ENCODE measurements at places on chromosomes 12 and 14.

- DNase-seq = no peak
Observed at GRCh38 chr12:109487181-109488050, 10.0 kb downstream of the UBE3B start.

DNA sequence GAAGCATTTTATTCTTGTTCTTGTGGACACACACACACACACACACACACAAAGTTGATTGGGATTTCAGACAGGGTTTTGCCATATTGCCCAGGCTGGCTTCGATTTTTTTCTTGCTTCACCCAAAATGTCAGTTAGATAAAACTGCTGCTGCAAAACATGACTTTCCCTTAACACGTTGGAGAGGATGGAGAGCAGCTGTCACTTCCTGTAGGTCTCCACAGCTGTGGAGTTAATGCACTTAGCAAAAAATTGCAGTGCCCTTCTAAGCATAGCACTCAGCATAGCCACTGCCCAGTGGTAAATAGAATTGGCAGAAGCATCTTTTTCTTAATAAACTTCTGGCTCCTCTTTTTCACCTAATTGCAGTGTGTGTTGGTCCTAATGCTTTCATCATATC is 54.5 kb downstream of the PDZRN4 start:
- no peak for DNase-seq

DNA sequence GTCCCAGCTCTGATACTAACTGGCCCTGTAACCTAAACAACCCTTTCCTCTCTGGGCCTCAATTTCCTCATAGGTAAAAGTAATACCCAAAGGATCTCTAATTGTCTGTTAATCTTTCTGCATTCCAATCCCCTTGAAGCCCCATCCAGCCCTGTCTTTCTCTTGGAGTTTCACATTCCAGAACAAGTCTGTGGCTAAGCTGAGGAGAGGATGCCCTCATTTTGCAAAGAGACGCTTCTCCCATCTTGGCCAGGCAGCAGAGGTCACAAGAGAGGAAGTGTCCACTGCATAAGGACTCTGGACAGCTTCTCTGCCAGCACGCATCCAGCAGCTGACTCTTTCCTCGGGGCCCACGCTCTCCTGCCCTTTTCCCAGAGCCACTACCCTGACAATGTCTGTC is 263.4 kb upstream of the FKBP4 start:
- DNase-seq = no peak

GRCh38 chr14:93456356-93456755 is 25.6 kb downstream of the UNC79 start:
- no peak for DNase-seq
